Activated CD4-positive, alpha-beta T cell treated with anti-CD3 and anti-CD28 coated beads, Interleukin-2, amount 10 ng/mL, durations not matched to agents 24 days and 14 days (primary cell): ENCODE measurements at places on chromosomes 2 and 18. TPM values are rescaled to one million over a fixed set of nuclear protein-coding genes. Genes with fewer than 3 reads are reported as not detected.

TOGARAM2 gene
- 4.8 and 6.7 TPM in 2 replicates for total RNA-seq

DNA sequence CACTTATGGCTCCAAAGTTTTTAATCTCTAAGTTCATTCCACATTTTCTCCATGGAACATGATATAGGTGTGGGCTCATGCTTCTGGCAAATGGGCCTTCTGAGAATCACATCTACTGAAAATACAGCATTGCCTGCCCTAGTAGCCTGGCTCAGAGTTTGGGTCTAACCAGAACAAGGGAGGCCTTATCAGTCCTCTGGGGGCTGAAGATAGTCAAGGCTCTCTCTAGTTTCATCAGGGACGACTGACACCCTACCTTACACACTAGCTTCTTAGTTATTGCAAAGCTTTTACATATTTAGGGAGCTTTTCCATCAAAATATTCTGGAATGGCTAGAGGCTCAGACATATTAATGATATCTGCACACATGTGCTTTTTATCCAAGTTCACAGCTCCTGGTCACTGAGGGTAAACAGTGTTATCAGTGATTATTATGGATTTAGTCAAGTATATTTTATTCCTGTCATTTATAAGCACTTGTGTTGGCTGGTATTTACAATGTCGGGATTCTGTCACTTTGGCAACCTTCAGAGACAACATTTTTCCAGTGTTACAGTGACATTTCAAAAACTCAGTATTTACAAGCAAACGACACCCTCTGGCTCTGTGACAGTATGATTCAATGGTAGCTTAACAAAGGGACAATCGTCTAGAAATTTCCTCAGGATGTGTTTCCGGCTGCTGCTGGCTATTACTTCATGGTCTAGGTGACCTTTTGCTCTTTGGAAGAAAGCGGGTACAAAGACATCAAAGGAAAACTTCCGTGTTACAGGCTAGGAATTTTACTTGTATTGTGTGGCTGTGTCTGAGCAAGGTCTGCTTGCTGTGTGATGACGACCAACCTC is 200.6 kb downstream of the TCF4 start:
- H3K4me1 ChIP-seq: no peaks in the 10 kb centered on the region
- no peak for DNase-seq
- no peak overlapping the region for H3K4me3 ChIP-seq
- H3K36me3 ChIP-seq: no peaks in the 10 kb centered on the region

DNA sequence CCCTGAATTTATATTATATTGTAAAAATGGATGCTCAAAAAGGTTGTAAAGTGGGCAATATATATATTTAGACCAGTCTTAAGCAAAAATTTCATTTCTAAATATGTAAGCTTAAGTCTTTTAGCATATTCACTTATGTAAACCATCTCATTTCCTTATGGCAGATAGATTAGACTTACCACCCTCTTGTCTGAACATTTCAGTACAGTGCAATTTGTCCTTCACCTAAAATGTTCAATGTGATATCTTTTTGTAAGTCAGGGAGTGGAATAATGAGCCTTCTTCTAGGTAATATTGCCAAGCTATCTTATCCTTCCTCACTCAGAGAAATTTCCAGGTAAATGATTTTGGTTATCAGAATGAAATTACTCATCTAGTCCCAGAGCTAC is 92.3 kb downstream of the KLF7 start:
- H3K27me3 ChIP-seq: no peaks in the 10 kb centered on the region
- H3K36me3 ChIP-seq: peaks cover 2% of the 10 kb centered on the region
- peaks cover 33% of the 10 kb centered on the region for H3K4me1 ChIP-seq

DNA sequence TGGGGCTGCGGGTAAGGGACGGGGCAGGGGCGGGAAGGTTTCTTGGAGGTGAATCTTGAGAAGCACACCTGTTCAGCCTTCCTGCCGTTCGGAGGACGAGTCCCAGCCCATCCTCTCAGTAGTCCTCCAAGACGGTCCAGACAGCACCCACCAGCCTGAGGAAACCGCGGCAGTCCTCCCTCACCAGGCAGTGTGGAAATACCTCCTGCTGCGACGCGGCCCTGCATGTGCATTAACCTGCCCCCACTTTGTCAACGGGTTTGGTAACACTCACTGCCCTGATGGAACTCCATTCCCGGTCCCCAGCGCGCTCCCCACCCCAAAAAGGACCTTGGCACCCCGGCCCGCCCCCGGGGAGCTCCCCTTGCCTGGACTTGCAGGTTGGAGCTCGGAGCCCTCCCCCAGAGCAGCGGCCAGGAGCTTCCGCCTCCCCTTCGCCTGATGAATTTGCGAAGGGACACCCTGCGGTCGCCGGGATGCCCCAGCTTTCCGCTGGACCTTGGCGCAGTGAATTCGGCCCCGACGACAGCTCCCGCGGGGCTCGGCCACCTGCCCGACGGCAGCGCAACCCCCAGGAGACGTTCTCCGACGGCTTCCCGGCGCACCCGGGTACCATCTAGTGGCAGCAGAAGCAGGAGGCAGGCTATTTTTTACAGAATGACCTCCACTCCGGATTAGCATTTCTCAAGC is 31.5 kb downstream of the ACVR1C start:
- no peaks in the 10 kb centered on the region for H3K36me3 ChIP-seq
- peak overlapping the region; percentile 73 for H3K4me3 ChIP-seq
- H3K4me1 ChIP-seq: peaks cover 7% of the 10 kb centered on the region
- H3K27me3 ChIP-seq: peaks cover 35% of the 10 kb centered on the region
- H3K27ac ChIP-seq: no peak overlapping the region
- peak; percentile 86 for DNase-seq

GRCh38 chr18:33812186-33812585 is 234.2 kb downstream of the ASXL3 start:
- no peaks in the 10 kb centered on the region for H3K36me3 ChIP-seq
- no peak for DNase-seq
- H3K4me3 ChIP-seq: no peak overlapping the region
- no peak overlapping the region for H3K27ac ChIP-seq

TDRD15 gene
- not detected in 2 replicates for total RNA-seq

SP5 gene
- total RNA-seq: 0.09 TPM in 1 of 2 replicates, not detected in the other

DNA sequence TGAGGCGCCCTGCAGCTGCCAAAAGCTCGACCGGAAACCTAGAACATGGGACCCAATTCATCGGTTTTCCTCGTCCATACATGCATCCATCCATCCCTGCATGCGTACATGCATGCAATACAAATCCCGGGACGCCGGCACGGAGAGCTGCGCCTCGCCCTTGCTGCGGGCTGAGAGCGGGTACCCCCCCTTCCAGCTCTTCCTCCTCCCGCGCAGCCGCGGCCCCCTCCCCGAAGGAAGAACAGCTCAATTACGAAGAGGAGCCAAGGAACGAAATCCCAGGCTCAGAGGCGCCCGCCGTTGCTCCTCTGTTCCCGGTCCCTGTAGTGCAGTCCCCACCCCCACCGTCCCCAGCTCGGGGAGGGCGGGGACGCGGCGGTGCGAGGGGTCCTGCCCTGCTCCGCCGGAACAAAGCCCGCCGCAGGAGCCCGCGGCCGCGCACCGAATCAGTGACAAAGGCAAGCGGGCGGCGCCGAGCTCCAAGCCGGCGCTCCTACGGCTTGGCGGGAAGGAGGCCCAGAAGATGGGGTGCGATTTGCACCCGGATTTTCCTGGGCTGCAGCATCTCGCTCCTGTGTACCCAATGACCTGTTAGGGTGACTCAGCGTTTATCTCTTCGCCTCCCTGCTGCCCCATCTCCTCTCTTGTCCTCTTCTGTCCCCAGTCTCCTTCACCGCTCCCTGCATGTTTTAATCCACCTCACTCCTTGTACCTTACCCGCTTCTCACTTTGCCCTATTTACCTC is 8.9 kb upstream of the POU3F3 start:
- peaks cover 7% of the 10 kb centered on the region for H3K4me1 ChIP-seq
- peak overlapping the region; percentile 9 for H3K4me3 ChIP-seq
- H3K27ac ChIP-seq: peak overlapping the region; percentile 12
- peaks cover 73% of the 10 kb centered on the region for H3K27me3 ChIP-seq

DYNAP gene
- total RNA-seq: not detected in 2 replicates

- H3K4me1 ChIP-seq: no peaks in the 10 kb centered on the region
- H3K4me3 ChIP-seq: no peak overlapping the region
- H3K36me3 ChIP-seq: no peaks in the 10 kb centered on the region
These were observed 81.0 kb downstream of the VAPA start for GRCh38 chr18:9994701-9995235.

DNA sequence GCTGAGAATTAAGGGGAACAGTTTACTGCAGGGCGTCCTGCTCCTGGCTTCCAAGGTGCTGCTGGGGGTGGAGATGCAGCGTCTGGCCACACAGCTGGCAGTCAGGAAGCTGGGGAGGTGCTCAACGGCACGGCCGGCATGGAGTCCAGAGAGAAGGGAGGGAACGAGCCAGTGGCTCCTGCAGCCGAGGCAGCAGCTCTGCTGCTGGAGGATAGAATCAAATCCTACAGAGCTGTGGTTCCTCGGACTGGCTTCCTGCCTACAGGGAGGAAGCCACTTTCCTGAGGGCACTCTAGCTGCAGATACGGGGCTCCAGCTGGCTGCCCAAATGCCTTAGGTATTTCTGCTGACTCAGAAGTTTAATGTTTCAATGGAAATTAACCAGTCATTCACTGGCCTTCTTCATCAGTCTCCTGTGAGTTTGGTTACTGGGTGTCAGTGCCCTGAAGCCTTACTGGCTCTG is 266.3 kb downstream of the TWIST2 start:
- peaks cover 24% of the 10 kb centered on the region for H3K36me3 ChIP-seq
- peaks cover 6% of the 10 kb centered on the region for H3K4me1 ChIP-seq
- H3K27ac ChIP-seq: no peak overlapping the region
- no peak overlapping the region for H3K4me3 ChIP-seq
- no peaks in the 10 kb centered on the region for H3K27me3 ChIP-seq
- no peak for DNase-seq

- no peaks in the 10 kb centered on the region for H3K27me3 ChIP-seq
- H3K27ac ChIP-seq: no peak overlapping the region
- no peaks in the 10 kb centered on the region for H3K36me3 ChIP-seq
- no peak overlapping the region for H3K4me3 ChIP-seq
These were observed 125.6 kb downstream of the TSN start for GRCh38 chr2:121881038-121881437.

SLC9A4 gene
- 0.07 and 0.12 TPM in 2 replicates for total RNA-seq

DNA sequence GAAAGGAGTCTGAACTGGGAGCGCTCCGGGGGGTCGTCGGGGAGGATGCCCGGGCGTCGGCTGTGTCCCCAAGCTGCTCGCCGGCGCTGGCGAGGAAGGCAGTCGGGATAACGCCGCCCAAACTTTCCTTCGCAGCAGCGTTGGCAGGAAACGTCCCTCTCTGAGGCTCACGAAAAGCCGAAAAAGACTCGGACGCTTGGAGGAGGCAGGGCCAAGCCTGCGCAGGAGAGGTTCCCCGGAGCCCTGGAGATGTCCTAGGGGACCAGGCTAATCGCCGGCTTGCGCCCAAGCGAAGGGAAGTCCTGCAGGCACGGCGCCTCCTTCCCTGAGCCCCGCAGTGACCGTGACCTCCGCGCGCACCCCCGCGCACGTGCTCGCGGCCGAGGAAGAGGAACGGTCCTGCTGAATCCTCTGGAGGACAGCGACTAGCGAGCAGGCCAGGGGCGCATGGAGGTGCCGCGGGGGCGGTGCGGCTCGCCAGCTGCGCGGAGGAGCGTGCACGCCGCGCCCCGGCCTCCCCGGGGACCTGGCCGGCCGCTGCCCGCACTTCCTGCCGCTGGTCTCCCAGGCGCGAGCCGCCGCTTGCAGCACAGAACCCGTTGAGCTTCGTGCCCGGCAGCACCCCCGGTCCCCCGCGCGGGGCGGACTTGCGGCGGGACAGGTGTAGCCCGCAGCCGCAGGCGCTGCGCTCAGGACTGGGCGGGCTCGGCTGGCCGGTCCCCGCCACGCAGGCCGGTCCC is at the start of gene SH3RF3:
Gene SH3RF3, plus strand, starts transcription at position 590 of the 740 bp plus-strand sequence.
- H3K4me1 ChIP-seq: peaks cover 22% of the 10 kb centered on the region
- no peaks in the 10 kb centered on the region for H3K36me3 ChIP-seq
- peaks cover 53% of the 10 kb centered on the region for H3K27me3 ChIP-seq
- DNase-seq: peak; percentile 77

LIMS1 gene
- total RNA-seq: 63.1 and 66.0 TPM in 2 replicates

EVA1A gene
- not detected in 2 replicates for total RNA-seq

DNA sequence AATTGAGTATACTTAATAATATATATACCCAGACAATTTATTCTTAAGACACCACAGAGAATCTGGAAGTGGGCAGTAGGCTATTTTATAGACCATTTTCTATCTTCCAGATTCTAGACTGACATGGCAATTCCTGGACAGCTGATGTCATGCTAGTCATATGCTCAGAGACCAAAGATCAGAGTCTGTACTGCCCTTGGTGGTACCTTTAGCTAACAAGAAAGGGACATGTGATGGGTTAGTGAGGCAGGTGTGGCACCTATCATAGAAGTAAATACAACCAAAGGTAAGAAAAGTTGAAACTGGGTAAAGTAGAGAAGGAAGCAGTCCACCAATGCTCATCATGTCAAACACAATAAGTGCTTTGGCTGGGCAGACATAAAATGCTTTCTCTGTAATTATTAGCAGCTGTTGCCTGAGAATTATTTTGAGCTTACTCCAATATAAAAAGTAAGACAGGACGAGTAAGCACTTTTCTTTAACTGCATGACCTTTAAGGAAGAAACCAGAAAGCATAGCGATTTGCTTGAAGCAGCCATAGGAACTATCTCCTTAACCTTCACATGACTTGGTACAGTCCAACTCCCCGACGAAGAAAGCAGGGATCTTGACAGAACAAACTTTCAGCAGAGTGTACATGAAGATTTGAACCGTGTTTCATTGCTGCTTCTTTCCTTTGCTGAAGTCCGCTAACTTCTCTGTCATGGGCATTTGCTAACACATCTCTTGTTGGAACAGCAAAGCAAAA is 47.1 kb downstream of the SLC40A1 start:
- no peaks in the 10 kb centered on the region for H3K4me1 ChIP-seq
- H3K4me3 ChIP-seq: no peak overlapping the region
- DNase-seq: no peak
- peaks cover 12% of the 10 kb centered on the region for H3K27me3 ChIP-seq

GRCh38 chr18:31618801-31619200 is 27.1 kb downstream of the TTR start:
- peaks cover 8% of the 10 kb centered on the region for H3K27me3 ChIP-seq
- no peak overlapping the region for H3K27ac ChIP-seq
- H3K4me3 ChIP-seq: no peak overlapping the region

GRCh38 chr2:33108483-33109443 is 162.0 kb downstream of the LTBP1 start:
- DNase-seq: no peak
- no peaks in the 10 kb centered on the region for H3K36me3 ChIP-seq
- peaks cover 6% of the 10 kb centered on the region for H3K27me3 ChIP-seq
- H3K27ac ChIP-seq: no peak overlapping the region
- H3K4me3 ChIP-seq: no peak overlapping the region

- H3K4me3 ChIP-seq: no peak overlapping the region
- no peaks in the 10 kb centered on the region for H3K36me3 ChIP-seq
- no peaks in the 10 kb centered on the region for H3K27me3 ChIP-seq
- H3K4me1 ChIP-seq: no peaks in the 10 kb centered on the region
- DNase-seq: peak; percentile 21
- no peak overlapping the region for H3K27ac ChIP-seq
These were observed 203.3 kb downstream of the EN1 start for GRCh38 chr2:118644190-118644589.

DNA sequence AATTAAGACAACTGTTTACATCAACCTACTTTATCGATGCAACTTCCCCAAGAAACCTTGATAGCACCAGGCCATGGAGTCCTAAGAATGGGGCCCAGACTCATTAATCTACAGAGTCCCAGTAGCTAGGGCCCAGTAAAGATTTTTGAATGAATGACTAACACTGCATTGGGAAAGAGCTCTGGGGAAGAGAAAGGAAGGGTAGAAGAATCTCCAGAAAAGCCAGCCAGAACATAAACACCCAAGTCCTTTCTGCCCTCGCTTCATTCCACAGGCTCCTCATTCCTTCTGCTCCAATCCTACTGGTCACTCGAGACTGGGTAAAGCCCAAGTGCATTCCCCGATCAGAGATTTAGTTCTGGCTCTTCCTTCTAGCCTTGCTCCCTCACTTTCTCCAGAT is 44.3 kb downstream of the CYRIA start:
- no peak overlapping the region for H3K27ac ChIP-seq
- peaks cover 42% of the 10 kb centered on the region for H3K4me1 ChIP-seq
- H3K27me3 ChIP-seq: peaks cover 2% of the 10 kb centered on the region
- no peaks in the 10 kb centered on the region for H3K36me3 ChIP-seq
- H3K4me3 ChIP-seq: no peak overlapping the region
